ENCODE measurements at places on chromosomes 5 and 9.
A peak's percentile ranks its signal among the peaks of the same experiment; 100 is the strongest.

GRCh38 chr9:132518626-132519025, 63.8 kb upstream of the BARHL1 start:
- no peak for DNase-seq

DNA sequence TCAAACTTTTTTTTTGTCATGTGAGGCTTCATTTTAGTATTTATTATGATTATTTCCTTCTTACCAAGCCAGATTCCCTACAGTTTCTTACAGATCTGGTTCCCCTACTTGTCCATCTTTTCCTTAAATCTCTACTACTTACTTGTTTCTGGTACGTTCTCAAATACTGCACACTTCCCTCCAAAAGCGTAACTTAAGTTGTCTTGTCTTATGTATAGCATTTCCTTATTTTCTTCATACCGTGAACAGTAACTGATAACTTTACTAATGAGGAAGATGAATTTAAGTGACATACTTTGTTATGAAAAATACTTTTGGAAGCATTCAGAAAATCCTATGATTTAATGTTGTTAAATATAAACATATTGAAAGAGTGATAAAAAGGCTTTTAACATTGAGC, 67.3 kb downstream of the PARP8 start:
- no peak for DNase-seq

DNA sequence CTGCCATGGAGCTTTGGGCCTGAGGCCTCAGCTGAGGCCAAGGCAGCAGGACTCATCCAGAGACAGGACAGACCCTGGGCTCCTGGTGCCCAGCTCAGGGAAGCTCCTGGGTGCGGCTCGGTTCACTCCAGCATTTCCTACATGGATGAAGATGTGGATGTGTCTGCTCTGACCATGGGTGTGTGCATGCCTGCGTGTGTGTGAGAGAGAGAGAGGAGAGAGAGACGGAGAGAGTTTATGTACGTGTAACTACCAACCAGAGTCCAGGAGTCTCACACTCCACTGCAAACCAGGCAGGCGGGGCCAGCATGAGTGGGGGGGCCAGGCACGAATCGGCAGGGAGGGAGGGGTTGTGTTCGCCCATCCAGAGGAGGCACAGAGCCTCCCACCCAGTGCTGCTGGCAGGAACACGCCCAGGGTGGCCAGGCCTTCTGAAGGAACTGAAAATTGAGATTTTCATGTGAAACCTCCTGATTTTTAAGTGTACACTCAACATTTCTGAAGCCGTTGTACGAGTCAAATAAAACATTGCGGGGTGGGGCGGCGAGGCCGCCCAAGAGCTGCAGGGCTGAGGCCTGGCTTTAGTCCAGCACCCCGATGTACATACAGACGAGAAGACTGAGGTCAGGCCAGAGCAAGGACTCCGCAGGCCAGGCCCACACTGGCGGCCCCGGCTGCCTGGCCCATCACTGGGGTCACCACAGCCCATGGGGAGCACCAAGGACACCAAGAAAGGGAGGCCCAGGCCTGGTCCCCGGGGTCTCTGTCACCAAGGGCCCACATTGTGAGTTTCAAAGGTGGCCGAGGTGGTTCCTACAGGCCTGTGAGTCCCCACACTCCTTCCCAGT, 88.7 kb downstream of the ADAMTS2 start:
- no peak for DNase-seq

- peak; percentile 24 for DNase-seq
Observed at GRCh38 chr9:91089405-91090129, 272.2 kb downstream of the AUH start.

DNA sequence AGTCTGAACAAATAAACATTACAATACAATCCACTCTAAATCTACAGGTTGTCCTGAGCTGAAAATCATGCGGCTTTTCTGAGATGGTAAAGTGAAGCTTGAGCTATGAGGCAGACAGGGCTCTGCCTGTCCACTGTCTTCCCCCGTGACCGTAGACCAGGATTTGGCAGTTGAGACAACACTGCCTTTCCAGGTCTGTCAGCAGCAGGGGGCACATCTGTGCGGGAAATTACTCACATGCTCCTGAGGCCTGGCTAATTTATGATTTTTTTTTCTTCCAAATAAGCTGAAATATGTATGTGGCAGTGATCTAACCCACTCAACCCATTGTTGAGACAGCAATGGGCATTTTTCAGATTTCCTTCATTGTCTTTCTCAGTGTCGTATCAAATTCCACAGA, 307.9 kb downstream of the FBXL7 start:
- DNase-seq = no peak

- DNase-seq = peak; percentile 59
Observed at GRCh38 chr5:126354012-126354857, 69.0 kb upstream of the GRAMD2B start.

DNA sequence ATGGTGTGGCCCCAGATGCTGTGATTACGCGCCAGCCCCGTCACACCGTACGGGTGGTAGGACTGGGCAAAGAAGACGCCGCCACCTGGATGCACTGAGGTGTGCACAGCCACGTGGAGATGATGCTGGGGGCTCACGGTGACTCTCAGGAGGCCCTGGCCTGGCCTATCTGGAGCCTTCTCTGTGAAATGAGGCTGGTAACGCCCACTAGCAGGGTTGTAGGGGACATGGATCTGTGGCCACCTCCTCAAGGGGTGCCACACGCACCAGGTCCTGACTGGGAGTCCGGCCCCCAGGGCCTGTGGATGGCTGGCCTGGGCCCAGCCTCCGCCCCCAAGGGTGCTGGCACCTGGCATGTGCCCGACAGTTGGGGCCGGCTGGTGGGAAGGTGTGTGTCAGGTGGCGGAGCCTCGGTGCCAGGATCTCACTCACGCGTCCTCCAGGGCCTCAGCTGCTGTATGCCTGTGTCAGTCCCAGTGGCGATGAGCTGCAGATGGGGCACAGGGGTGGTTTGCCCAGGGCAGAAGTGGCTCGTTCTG, 32.4 kb downstream of the NEK6 start:
- DNase-seq = no peak

DNA sequence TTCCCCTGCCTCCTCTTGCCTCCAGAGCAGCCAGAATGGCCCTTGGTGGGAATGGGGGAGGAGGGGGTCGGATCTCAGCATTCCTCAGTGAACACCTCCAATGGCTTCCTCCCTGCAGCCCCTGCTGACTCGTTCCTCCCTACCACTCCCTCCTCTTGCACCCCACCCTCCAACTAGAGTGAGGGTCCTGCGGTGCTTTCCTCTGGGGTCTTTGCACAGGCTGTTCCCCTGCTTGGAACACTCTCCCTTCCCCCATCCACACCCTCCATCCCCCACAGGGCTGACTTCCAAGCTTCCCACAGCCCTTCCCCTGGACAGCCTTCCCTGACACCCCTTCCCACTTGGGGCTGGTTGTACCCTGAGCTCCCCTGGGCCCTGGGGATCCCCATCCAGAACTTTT, 70.4 kb upstream of the NEK6 start:
- no peak for DNase-seq

GRCh38 chr5:116076496-116076895, 8.3 kb upstream of the COMMD10 start:
- DNase-seq = peak; percentile 72

DNA sequence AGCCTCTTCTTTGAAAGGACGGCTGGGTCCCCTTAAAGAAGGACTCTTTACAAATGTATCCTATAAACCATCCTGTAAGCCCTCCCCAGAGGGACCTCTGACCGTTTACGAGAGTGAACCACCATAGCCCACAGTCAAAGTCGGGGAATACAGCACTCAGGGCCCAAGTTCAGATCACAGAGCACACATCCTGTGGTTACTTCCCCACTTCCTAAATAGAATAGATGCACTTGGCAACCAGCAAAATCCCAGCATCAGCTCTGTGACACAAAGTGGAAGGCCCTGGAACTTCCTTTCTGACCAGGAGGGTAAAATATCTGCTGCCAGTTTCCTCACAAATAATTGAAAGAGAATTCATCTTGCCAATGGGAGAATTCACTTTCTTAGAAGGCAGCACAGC, 6.9 kb upstream of the IGFBPL1 start:
- no peak for DNase-seq

GRCh38 chr5:125510651-125511050, 764.2 kb upstream of the ZNF608 start:
- DNase-seq = no peak

DNA sequence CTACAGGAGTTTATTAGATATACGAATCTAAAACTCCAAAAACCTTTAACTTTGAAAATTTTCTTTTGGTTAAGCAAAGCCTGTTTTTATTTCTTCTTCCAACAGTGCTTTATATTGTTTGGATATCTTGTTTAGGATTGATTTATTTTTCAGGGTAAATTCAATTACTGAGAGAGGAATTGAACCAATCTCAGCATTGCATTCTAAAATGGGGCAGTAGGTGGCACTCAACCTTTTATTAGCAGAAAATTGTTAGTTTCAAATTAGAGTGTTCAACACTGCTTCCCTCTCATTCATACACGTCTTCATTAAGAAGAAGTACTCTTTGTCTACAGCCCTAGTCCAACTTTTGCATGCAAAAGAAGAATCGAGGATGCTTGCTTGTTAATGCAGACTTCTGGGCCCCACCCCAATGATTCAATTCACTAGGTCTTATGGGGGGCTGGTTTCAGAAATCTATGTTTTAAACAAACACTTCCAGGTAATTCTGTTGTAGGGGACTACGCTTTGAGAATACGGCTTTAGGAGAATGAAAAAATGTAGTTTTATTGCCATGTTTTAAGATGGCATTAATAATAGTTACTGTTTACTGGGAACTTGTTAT, 26.6 kb downstream of the MRPL22 start:
- DNase-seq = no peak

- DNase-seq = no peak
Observed at GRCh38 chr5:142864290-142865260, 94.4 kb downstream of the ARHGAP26 start.

DNA sequence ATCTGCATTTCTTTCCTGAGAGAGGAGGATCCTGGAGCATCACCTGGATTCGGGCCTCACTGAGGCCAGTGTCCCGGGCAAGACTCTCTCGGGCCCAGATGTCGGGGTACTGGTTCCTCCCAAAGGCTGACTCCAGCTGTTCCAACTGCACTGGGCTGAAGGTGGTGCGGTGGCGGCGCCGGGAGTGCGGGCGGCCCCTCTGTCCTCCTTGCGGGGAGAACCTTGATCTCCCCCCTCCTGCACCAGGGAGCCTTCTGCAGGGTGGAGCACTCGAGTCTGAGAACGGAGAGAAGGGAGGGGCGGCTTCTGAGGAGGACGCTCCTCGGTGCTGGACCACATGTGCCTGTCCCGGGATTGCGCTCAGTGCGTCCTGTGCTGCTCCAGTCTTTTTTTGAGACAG, 2.0 kb downstream of the PROP1 start:
- no peak for DNase-seq

- DNase-seq = no peak
Observed at GRCh38 chr5:16480821-16481538, 15.4 kb upstream of the ZNF622 start.

- DNase-seq = no peak
Observed at GRCh38 chr9:133597316-133597957, 11.8 kb downstream of the FAM163B start.

DNA sequence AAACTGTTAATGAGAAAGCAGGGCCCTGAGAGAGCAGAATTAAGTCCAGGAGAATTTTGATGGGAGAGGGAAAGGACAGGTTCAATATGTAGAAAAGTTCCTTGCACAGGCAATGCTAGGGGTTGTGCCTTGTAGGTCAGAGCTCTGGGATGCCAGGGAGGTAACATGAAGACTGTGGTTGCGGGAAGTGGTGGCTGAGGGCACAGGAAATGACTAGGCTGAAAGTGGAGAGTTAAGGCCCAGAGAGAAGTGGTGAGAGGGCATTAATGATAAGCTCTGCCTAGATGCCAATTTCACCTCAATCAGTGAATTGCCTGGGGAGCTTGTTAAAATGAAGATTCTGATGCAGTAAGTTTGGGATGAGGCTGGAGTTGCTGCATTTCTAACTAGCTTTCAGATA, 31.5 kb upstream of the PPP3R2 start:
- DNase-seq = no peak
